IMR-90 (cell line): ENCODE measurements at places on chromosomes 4 and X. TPM values are rescaled to one million over a fixed set of nuclear protein-coding genes. Genes with fewer than 3 reads are reported as not detected.

GRCh38 chrX:46561824-46562657 lies 11.5 kb upstream of the CHST7 start:
- DNase-seq = no peak

DNA sequence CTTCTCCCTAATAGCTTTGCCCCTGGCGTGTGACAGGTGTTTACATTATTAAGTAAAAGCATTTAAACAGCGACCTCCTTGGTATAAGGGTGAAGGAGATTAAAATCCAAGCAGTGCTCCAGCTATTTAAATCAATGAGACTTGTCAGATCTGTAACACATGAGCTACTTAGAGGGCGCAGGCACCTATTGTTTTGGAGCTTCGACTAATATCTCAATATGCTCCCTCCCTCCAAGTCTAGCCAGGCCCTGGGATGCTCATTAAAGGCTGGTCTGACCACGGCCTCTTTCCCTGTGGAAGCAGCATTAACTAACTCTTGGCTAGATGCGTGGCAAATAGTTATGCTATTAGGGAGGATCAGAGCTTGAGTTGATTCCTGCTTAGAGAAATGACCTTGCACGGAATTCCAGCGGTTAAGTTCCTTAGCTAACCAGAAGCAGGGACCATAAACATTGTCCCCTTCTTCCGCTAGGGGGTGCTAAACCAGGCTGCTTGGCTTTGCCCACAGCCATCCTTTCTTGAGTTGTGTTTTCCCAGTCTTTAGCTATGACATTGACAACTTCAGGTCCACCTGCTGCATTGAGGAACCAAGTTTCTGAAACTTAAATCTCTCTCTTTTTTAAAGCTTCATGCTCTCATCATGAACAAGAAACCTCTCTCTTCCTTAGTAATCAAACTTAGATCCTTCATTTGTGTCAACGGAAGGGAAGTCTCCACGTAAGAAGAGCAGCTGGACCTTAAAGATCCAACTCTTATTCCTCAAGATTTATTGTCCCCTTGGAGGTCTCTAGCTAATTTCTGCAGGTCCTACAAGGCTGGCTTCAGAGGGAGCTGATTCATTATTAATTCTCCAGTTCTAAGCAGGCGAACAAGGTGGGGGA lies 80.7 kb upstream of the IGFBP7 start:
- DNase-seq = peak; percentile 13

GRCh38 chrX:13092455-13092941 lies 48.1 kb upstream of the FAM9C start:
- no peak for DNase-seq

DNA sequence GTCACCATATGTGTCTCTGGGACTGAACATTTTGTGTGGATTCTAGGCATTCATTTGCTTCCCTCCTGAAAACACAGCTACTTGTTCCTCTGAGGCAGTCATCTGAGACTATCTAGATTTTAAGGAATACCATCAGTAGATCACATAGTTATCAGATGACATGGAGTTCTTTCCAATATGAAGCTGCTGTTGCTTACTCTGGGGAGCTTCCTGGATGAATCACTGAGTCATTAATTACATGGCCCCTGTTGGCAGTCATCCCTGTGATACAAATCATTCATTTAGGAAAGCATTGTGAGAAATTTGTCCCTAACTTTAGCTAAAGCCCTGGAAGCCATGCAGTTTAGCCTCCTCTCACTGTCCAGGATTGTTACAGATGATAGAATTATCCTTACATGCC lies 98.2 kb upstream of the ARSJ start:
- DNase-seq = peak; percentile 92

The DCLK2 gene
- 10.8 and 11.3 TPM in 2 replicates for total RNA-seq

GRCh38 chr4:173522160-173522950 lies 7.7 kb downstream of the HAND2 start:
- peak; percentile 85 for DNase-seq

- no peak for DNase-seq
Observed at GRCh38 chr4:66539745-66540144, 869.5 kb upstream of the EPHA5 start.

DNA sequence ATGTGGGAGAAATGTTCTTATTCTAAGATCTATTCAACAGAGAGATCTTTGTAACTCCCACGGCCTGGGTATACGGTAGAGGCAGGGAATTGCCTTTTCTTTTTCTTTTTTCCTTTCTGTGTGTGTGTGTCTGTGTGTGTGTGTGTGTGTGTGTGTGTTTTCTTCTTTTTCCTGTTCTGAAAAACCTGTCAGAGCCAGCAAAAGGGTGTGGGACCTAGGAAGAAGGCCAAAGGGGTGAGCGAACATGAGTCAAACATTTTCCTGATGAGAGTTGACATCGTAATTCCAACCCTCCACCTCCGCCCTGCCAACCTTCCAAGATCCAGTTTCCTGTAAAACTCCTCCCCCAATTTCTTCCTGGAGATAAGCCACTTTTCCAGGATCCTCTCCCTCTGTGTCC lies 2.8 kb upstream of the CHIC2 start:
- DNase-seq = peak; percentile 71

The GATA1 gene
- not detected in 2 replicates for total RNA-seq

DNA sequence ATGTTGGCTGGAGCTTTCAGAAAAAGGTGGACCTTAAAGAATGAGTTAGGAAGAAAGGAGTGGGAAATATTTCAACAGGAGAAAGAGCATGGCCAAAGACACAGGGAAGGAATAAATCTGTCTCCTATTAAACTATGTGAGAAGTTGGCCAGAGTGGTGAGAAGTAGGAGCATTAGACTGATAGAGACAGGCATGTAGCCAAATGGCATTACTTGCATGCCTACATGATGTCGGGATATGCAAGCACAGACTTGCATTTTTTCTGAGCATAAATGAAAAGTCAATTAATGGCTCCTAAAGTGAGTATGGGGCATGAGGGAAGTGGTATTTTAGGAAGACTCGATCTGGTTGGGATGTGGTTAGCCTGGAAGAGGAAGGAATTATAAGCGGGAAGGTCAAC lies 279.6 kb upstream of the PITX2 start:
- DNase-seq = peak; percentile 11

The UGT2B17 gene
- not detected in 2 replicates for total RNA-seq

DNA sequence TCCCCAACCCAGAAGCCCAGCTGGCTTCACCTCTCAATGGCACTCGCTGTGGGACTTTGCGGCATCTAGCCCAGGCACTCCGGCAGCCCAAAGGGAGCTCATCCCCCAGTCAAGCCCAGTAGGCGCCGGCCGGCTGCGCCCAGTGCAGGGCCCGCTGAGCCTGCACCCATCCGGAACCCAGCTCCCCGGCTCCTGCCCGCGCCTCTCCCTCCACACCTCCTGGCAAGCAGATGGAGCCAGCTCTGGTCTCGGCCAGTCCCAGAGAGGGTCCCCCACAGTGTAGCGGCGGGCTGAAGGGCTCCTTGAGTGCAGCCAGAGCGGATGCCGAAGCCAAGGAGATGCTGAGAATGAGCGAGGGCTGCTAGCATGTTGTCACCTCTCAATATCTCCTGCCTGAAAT lies 116.8 kb upstream of the UGT8 start:
- no peak for DNase-seq

- DNase-seq = no peak
Observed at GRCh38 chr4:119087656-119088055, 48.0 kb upstream of the MYOZ2 start.

GRCh38 chr4:112848911-112849310 lies 200.5 kb upstream of the ANK2 start:
- no peak for DNase-seq

GRCh38 chrX:7119950-7120877 lies 27.3 kb upstream of the STS start:
- DNase-seq = peak; percentile 58

DNA sequence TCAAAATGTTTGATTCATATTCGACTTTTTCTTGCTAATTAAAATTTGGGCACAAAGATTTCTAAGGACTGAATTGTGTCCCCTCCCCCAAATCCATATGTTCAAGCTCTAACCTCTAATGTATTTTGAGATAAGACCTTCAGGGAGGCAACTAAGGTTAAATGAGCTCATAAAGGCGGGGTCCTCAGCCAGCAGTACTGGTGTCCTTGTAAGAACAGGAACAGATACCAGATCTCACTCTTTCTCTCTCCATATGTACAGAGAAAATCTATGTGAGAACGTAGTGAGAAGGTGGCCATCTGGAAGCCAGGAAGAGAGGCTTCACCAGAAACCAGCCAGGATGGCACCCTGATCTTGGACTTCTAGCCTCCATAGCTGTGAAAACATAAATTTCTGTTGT lies 116.9 kb downstream of the VEGFC start:
- DNase-seq = no peak

GRCh38 chr4:8297691-8298485 lies 28.3 kb downstream of the HTRA3 start:
- no peak for DNase-seq

DNA sequence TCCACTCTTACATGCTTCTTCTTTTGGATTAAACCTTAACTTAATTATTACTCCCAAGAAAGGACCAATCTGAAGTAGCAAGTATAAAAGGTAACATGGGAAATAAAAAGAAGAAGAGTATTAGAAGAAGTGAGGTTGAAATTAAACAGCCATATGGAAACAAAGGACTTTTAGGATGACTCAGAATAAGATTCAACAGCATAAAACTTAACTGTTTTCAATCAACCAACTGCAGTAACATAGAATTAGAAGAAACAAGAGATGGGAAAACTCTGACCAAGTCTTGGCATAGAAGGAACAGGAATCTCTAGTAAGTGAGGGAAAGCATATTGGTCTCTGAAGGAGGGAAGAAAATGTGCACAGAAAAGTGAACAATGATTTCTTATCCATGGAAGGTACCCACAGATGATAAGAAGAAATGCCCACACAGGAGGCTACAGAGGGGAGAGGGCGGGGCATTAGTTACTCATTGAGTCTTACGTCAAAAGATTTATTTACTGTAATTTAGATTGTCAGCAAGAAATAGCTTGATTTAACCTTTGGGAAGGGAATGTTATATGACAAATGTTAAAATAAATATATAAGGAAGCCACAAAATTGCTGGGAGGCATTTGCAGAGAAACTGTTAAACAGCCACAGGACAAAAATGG lies 177.3 kb downstream of the BANK1 start:
- no peak for DNase-seq

DNA sequence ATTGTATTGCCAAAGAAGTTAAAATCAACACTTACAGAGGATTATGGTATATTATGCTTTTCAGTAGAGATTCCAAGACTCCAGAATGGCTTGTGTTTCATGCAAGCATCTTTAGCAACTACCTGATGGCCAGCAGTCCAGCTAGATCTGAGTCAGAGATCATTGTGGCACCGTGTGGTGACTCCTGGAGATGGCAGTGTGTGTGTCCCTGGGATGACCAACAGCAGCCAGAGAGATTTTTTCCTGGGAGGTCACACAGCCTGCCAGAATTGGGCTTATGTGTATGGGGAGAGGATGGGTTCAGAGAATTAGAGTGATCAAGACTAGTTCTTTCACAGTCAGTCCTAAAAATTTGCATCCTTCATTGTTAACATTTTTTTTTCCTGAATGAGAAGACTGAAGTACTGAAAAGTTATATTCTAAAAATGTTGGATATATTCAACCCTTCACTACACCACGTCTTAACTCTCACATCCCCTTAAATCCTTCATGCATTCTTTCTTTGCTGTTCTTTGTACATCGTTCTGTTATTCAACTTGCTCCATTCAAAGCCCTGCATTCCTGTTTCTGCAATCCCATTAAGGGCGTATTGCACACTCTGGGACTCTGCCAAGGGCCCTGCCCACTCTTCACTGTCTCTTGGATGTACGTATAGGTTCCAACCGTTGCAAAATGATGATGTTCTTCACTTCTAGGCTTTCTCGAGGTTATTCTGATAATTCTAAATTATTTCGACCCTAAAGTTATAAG lies 12.4 kb downstream of the TENM3 start:
- DNase-seq = no peak

- no peak for DNase-seq
Observed at GRCh38 chrX:97740044-97740443, 856.3 kb downstream of the RPA4 start.

The OPRPN gene
- total RNA-seq = not detected in 2 replicates

GRCh38 chr4:99893839-99894160 lies 427 bp downstream of the LAMTOR3 start:
- no peak for DNase-seq

DNA sequence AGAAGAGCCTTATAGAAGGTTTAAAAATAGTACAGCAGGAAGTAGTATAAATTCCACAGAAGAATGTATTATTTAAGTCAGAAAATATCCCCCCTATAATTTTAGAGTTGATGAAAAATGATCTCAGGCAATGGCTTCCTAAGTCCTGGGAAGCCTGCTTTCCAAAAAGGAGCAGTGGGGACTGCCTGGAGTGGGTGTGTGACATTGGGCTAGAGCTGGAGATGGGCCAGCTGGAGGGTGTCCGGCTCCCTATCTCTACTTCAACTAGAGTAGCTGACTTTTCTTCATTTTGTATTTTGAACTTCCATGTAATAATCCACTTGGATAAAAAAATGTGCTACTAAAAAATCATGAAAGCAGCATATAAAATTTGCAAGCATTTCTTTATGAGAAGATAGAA lies 253.9 kb downstream of the ANK2 start:
- no peak for DNase-seq

GRCh38 chr4:110087070-110087708 lies 111.2 kb downstream of the ELOVL6 start:
- DNase-seq = peak; percentile 83

The SLC7A11 gene
- 24.7 and 35.6 TPM in 2 replicates for total RNA-seq

- peak; percentile 43 for DNase-seq
Observed at GRCh38 chrX:47321386-47321785, 49.0 kb upstream of the ZNF157 start.

The GLUD2 gene
- total RNA-seq = 1.4 and 1.6 TPM in 2 replicates

GRCh38 chr4:125184116-125184515 lies 130.6 kb upstream of the FAT4 start:
- peak; percentile 44 for DNase-seq

DNA sequence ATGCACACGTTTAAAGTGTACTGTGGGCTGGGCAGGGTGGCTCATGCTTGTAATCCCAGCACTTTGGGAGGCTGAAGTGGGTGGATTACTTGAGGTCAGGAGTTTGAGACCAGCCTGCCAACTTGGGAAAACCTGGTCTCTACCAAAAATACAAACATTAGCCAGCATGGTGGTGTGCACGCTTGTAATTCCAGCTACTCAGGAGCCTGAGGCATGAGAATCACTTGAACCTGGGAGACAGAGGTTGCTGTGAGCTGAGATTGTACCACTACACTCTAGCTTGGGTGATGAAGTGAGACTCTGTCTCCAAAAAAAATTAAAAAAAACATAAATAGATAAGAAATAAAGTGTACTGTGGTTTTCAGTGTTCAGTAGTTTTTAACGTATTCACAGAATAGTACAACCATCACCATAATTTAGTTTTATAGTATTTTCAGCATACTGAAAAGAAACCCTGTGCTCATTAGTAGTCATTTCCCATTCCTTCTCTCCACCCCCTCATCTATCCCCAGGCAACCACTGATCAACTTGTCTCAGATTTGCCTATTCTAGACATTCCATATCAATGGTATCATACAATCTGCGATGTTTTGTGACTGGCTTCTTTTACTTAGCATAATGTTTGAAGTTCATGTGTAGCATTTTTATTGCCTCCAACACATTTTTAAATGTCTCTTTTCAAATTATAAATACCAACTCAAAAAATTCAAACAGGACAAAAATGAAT lies 19.1 kb downstream of the SLAIN2 start:
- DNase-seq = peak; percentile 86

- DNase-seq = peak; percentile 16
Observed at GRCh38 chr4:83009529-83009928, 1.1 kb downstream of the LIN54 start.

- no peak for DNase-seq
Observed at GRCh38 chr4:167218022-167218608, 16.2 kb downstream of the SPOCK3 start.

The GPRIN3 gene
- under 0.01 TPM in 1 of 2 replicates, not detected in the other for total RNA-seq

The CYBB gene
- not detected in 2 replicates for total RNA-seq

- DNase-seq = no peak
Observed at GRCh38 chr4:139455126-139455538, 1.2 kb downstream of the RAB33B start.

GRCh38 chr4:38752372-38752940 lies 30.3 kb downstream of the TLR10 start:
- DNase-seq = peak; percentile 66

The AWAT2 gene
- under 0.01 TPM in 1 of 2 replicates, not detected in the other for total RNA-seq
